ENCODE measurements at places on chromosomes 16 and 17. TPM values are rescaled to one million over a fixed set of nuclear protein-coding genes. Genes with fewer than 3 reads are reported as not detected.

Gene PYY
- not detected for total RNA-seq

Gene EVI2A
- total RNA-seq, result 0.77 TPM

Gene TMEM186
- total RNA-seq, result 5.3 TPM

Gene MYH11
- total RNA-seq, result not detected

Gene SEZ6
- total RNA-seq, result not detected

Gene KRT14
- 0.12 TPM for total RNA-seq
